HT-29 (cell line): ENCODE measurements at places on chromosomes 11 and 22.

DNA sequence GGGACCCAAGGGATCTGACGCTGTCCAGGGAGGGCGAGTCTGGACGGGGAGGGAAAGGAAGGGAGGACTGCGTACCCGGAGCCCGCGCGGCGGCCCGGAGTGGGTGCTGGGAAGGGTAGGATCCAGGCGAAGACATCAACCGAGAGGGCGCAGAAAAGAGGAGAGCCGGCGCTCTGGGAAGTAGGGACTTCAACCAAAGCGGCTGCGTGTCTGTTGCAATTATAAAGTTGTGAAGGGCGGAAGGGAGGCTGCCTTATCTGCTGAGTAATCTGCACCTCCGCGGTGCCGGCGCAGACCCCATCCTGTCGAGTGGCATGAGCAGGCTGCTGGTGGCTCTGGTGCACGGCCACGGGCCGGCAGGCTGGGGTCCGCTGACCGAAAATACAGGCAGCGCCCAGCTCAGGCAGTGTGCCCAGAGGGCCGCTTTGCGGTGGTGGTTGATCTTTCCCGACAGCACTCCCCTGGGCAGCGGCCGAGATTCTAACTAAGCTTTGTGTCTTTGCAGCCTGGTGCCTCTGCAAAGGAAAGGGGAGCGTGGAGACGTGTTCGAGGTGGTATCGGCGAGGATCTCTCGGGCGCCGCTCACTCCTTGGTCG lies 978 bp downstream of the C11orf87 start:
- no peak for DNase-seq

GRCh38 chr22:20456064-20456721 lies 18.6 kb upstream of the SCARF2 start:
- peak; percentile 87 for DNase-seq

GRCh38 chr11:30873924-30874610 lies 287.9 kb upstream of the MPPED2 start:
- no peak for DNase-seq

GRCh38 chr11:6757373-6757967 lies 14.3 kb downstream of the OR2AG2 start:
- peak; percentile 66 for DNase-seq

GRCh38 chr22:45009606-45010531 lies at the start of gene PHF21B:
PHF21B (minus strand) TSS chr22:45010005; CDS start chr22:45009549, 456 bp downstream.
- DNase-seq: no peak

DNA sequence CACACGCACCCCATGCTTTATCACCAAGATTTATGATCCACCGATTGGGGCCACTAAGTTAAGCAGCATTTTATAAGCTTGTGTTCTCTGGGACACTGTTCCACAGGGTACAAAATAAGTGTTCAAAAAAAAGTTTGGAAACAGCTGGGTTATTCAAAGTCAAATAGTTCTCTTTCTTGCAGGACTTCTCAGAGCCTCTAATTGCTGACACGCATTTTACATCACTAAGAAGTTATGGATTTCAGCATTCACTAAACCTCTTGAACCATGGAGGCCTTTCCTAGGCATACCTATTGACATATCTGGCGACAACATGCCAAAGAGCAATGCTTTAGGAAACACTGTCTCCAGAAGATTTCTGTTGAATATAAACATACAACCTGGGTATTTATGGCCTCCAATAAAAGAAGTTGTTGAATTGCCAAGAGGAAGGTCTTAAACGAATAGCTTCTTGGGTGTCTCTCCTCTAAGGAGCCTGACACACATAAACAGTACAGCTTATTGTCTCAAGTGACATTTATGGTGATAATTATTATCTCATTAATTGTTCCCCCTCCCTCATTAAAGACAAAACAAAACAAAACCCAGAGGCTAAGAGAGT lies 147.1 kb upstream of the ARHGAP20 start:
- no peak for DNase-seq

DNA sequence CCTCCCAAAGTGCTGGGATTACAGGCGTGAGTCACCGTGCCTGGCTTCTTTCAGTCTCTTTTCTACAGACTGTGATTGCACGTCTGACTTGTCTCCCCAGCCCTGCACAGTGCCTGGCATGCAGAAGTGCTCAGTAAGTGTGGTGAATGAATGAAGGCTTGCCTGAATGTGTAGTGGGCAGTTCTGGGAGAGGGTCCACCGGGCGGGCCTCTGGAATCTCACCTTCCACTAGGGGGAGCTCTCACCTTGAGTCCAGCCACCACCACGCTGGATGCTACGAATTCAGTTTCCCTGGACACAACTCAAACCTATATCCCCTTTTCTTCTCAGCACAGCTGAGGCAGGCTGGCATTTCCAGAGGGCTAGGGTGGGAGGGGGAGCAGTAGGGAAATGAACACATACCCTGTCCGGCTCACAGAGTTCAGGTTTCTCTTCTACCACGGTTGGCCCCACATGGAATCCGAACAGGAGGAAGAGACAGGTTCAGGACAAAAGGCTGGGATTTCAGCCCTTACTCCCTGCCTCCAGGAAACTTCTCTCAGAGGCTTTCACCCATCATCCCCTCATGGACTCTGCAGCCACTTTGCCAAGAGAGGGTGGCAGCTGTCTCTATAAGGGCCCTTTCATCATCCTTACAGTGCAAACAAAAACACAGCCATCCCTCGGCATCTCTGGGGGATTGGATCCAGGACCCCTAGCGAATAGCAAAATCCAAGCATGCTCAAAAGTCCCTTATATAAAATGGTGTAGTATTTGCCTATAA lies 86.8 kb downstream of the NECTIN1 start:
- DNase-seq: peak; percentile 56

DNA sequence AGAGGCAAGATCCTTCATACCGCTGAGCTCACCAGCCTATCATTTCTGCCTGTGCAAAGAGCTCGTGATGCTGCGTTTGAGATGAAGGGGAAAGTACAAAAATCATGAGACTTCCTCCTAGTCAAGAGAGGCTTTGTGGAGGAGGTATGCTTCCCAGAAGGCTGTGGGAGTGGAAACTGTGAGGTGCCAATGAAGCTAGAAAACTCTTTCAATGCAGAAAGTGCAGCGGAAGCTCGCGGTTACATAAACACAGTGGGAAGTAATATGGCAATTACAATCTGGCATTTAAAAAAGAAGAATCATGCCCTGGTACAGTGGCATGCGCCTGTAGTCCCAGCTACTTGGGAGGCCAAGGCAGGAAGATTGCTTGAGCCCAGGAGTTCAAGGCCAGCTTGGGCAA lies 134.8 kb downstream of the EHF start:
- no peak for DNase-seq

- DNase-seq: peak; percentile 90
Measured at GRCh38 chr22:36331306-36331911, 56.4 kb downstream of the MYH9 start.

DNA sequence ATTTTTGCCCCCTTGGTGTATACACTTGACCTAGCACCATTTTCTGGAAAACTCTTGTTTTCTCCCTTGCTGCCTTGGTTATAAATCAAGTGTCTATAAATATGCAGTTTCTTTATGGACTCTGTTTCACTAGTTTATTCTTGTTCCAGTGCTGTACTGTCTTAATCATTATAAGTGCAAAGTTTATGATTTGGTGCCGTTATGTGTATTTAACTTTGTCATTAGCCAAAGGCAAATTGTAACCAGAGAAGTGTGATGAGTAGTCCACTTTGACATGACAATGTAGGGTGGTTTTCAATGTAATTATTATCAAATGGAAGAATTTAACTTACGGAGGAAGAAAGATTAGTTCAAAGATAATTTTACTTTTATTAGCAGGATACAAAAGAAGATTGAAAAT lies 40.3 kb downstream of the SPECC1L start:
- DNase-seq: no peak

DNA sequence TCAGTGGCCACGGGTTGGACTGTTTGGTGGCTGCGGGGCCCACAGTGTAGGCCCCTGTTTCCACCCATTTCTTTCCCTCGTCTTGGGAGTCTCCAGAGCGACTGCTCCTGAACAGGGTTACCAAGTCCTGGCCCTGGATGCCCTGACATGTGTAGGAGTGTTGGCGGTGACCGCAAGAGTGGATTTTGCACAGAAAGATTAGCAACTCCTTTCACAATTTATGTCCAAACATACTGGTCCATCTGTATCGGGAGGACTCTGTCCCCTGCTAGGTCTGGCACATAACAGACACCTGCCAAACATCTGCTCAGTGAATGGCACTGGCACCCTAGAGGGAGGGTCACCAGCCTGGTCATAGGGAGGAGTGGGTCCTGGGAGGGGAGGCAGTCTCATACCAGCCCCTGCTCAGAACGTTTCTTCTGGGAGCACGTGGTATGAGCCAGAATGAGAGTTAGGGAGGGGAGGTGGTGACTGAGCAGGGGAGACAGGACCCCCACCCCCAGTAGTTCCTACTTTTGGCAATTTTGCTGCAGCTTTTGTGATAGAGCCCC lies 3.4 kb upstream of the APOA1 start:
- DNase-seq: no peak

GRCh38 chr11:103648670-103649400 lies 387.6 kb upstream of the DDI1 start:
- DNase-seq: no peak

GRCh38 chr11:59754494-59754858 lies 700 bp upstream of the STX3 start:
- DNase-seq: no peak

DNA sequence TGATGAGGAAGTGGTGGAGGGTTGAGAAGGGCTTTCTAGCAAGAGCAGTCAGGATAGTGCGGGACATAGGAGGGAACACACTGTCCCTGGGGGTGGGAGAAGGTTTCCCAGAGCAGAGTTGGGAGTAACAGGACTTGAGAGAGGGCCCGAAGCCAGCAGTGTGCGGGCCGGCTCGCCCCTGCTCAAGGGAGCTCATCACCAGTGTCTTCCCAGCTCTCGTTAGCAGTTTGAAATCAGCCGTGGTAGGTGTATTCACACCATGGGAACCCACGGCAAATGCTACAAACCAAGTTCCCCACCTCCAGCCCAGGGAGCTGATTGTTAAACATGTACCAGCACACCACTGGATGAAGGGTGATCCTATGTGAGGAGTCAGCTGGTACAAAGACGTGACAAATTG lies 66.2 kb upstream of the EIF3D start:
- no peak for DNase-seq

- DNase-seq: no peak
Measured at GRCh38 chr11:34826384-34826726, 89.8 kb downstream of the APIP start.

DNA sequence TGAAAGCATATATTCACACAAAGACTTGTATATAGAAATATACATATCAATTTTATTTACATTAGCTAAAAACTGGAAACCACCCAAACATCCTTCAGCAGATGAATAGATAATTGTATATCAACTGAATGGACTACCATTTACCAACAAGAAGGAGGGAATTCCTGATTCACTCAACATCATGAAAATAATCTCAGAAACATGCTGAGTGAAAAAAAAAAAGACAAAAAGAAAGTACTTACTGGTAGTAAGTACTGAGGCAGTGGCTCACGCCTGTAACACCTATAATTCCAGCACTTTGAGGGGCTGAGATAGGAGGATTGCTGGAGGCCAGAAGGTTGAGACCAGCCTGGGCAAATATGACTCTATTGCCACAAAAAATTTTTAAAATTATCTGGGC lies 7.4 kb upstream of the IPO7 start:
- no peak for DNase-seq

- DNase-seq: peak; percentile 45
Measured at GRCh38 chr22:21014202-21014725, 701 bp upstream of the P2RX6 start.

GRCh38 chr11:78251083-78251775 lies 62.5 kb downstream of the USP35 start:
- no peak for DNase-seq

- DNase-seq: no peak
Measured at GRCh38 chr11:134951305-134951700, 539.3 kb upstream of the B3GAT1 start.
